ENCODE measurements at places on chromosomes 6 and 20.

- DNase-seq, result no peak
Measured at GRCh38 chr6:133202610-133203343, 38.4 kb upstream of the EYA4 start.

DNA sequence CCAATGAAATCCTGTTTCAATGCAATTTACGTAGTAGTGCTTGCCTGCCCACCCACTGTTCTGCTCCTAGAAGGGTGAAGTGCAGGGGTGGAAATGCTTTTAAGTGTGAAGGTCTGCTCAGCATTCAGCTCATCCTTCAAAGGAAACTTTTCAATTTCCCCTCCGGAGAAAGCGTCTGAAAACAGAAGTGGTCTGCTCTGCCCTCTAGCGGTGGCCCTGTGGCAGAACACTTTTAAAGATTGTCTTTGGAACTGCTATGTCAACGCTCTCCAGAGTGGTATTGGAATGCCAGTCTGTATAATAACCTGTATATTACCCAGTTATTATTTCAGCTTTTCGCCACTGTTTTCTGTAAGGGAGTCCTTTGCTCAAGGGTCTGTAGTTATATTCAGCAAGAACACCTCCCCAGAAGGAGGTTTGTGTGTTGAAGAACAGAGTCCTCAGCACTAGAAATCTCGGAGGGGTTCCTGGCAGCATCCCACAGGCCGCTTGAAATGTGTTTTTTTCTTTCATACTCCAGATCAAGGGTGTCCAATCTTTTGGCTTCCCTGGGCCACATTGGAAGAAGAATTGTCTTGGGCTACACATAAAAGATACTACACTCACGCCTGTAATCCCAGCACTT is 63.1 kb upstream of the KLHL31 start:
- no peak for DNase-seq

GRCh38 chr20:61640131-61640870 is 388.2 kb downstream of the CDH4 start:
- DNase-seq, result no peak

DNA sequence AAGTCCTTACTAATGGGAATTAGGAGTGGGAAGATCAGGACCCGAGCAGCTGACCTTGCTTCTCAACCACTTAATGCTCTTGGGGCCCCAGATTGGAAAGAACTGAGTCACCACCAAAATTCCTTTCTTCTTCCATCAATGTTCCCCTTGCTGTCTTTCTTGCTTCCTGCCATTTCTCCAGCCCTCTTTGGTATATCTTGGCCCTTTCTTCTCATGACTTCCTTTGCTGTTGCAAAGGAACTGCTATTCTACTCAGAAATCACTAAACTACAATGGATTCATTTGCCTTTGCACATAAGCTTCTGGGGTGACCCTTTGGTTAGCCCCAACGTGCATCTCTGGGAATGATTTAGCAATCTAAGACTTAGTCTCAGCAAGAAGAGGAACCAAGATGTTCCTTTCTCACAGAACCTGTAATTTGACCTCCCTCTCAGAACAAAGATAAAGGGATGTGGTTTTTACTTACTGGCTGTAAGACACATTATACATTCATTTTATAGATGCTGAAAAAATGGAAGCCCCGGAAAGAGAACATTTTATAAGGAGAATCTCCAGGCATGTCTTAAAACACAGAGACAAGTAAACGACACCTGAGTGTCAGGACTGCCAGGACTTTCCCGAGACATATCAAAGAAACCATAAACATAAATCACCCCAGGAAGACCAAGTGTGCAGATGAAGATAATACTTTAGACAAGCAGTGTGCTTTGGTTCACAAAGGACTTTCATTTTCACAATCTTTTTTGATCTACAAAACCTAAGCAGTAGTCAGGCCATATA is 99.0 kb upstream of the TNFAIP3 start:
- DNase-seq, result no peak

- no peak for DNase-seq
Measured at GRCh38 chr6:144298194-144298593, 13.1 kb downstream of the UTRN start.

- no peak for DNase-seq
Measured at GRCh38 chr20:18529041-18529440, 21.3 kb downstream of the SEC23B start.

GRCh38 chr20:41005361-41005729 is 23.3 kb upstream of the TOP1 start:
- no peak for DNase-seq

DNA sequence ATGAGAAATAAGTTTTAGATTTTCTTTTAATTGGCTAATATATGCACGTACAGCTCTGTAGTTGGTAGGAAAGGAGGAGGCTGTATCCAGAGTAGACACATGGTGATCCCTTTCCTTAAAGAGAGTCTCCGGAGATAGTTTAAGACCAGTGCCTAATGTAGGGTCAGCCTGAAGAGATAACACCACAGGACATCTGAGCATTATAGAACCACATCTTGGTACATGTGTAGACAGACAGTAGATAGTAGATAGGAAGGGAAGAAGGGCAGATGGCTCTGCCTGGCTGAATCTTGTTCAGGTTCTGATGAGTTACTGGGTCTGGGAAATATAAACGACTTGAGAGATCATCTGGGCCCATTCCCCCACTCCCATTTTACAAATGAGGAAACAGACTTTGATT is 18.5 kb downstream of the CHMP4B start:
- no peak for DNase-seq

DNA sequence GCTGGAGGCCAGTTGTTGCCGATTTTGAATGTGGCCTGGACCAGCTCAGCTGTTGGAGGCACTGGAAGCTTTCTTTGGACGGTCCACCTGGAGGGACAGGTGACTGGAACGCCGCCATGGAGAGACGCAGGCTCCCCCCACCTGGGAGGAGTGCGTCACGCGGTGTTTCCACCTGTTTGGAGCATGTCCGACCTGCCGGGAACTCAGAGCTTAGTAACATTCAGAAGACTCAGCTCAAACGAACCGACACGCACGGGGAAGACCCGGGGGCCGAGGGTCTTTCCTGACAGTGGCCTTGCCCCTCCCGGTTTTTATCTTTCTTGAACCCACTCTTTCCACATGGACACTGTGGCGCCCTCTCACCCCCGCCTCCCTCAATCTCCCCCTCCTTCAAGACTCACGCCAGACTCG is 141.6 kb downstream of the SMOC2 start:
- no peak for DNase-seq

DNA sequence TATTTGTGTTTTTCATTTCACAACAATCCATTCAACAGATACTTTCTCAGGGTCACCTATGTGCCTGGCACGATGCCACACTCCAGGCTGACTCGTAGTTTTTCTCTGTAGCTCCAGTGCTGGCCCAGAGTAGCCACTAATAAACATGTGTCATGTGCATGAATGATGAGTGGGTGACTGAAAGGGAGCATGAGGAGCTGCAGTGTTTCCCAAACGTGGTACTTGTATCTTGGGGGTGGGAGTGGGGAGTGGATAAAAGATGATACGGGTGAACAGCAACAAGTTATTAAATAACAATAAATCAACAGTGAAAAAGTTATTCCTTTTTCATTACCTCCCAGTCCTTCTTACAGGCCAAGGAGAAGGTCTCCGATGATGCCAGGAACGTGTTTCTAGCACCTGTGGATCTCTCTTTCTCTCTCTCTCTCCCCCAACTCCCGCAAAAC is 17.1 kb downstream of the SRXN1 start:
- no peak for DNase-seq

DNA sequence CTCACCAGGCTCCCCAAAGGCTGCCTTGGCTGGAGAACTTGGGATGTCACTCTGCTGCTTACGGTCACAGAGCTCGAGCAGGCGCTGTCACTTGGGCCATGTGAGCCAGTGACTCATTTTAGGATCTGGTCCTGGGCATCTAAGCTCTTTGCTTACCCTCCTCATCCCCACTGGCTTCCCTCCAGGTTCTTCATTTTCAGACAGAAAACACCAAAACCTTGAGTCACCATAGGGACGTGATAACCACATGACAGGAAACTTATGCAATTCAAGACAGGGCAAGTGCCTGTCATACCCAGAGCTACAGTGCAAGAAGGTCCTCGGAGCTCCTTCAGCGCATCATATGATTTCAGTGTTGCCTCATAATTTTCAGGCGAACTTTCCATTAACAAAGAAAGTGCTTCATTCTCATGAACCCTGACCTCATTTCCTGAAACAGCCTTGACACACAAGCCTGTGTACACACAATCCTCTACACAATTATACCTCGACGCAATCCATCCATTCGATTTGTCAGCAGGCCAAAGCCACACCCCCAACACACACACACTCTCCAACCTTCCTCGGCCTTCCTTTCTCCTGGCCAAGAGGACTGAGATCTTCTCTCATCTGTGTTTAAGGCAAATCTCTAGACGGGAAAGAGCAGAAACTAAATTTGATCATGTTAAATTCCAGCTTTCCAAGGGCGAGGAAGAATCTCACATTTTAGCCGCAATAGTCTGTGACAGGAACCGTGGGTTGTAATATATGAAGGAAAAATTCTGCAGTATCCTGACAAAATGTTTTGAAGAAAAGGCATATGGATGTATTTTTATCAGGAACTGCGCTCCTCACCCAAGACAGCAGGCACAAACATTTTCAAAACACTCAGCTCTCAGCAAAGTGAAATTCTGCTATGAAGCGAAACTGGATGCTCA is 25.3 kb downstream of the TBC1D7 start:
- no peak for DNase-seq

DNA sequence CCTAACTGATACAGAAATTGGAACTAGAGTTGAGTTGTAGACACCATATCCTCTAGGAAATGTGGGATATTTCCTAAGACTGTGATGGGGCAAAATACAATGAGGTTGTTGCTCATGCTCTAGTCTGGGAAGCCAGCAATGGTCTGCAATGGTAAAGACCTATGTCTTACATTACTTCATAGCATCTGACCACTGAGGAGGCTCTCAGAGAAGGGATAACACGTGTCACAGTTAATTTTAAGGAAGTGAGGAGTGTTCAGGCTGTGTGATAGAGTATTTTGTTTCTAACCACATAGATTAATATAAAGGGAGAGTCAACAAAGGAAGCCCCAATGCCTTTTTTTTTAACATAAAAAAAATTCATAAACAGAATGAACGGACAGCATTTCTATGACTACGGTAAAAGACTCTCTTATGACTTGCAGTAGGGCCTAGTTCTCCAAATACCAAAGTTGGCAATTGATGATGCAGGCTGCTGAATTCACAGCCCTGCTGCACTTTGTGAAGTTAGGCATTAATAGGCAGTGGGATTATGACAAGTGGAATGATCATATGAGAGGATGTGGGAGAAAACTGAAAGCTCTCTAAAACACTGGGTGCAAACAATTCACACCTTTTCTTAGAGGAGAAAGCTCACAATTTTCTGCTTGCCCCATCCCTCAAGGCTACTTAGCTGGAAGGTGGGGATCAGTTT is 13.7 kb downstream of the KCNS1 start:
- DNase-seq, result no peak
